ELR (cell line): ENCODE measurements at places on chromosomes 4 and X.

DNA sequence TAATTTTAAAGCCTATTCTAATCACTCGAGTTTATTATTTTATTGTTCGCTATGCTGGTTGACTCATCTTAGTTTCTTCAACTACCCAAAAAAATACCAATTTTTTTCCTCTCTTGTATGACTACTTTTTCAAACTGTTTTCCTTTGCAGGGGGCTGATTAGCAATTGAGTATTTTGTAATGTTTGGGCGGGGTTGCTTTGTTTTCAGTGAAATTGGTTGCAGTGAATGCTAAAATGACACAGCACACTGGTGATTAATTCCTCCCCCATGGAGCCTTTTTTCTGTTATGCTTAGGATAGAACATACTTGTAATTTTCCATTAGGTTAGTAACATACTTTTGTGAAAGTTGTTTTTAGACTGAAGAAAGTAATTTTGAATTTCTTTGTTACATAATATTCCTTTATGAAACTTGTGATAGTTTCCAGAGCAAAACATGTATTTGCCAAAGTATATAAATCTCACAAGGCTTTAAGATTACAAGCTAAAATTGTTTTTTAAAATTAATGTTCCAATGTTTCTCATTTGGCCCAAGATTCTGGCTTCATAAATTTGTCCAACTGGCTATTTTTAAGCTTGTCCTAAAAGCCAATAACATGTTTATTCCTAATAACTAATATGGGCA lies 120.4 kb downstream of the CHIC1 start:
- peak; percentile 4 for DNase-seq

GRCh38 chrX:55006827-55007621 lies 6.9 kb downstream of the APEX2 start:
- DNase-seq, result no peak

DNA sequence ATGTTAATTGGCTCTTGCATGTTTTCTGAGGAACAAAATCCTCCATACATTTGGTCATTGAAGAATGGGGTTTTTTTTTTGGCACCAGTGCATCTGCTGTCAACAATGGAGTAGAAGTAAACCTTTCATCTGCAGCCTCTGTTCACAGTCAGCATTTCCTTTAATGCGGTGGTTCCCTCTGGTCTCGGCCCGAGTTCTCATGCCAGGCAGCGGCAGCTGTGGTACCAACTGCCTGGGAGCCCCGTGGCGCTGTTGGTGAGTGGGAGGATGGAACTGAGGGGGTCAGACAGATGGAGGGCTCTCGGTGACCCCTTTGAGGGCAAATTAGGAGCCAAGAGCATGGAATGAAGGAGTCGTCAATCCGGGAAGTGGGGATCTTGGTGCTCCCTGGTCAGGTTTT lies 114.7 kb downstream of the AFF1 start:
- DNase-seq, result no peak

GRCh38 chrX:39728025-39728424 lies 369.7 kb downstream of the BCOR start:
- no peak for DNase-seq

GRCh38 chrX:133134282-133134681 lies 37.4 kb upstream of the USP26 start:
- DNase-seq, result no peak

DNA sequence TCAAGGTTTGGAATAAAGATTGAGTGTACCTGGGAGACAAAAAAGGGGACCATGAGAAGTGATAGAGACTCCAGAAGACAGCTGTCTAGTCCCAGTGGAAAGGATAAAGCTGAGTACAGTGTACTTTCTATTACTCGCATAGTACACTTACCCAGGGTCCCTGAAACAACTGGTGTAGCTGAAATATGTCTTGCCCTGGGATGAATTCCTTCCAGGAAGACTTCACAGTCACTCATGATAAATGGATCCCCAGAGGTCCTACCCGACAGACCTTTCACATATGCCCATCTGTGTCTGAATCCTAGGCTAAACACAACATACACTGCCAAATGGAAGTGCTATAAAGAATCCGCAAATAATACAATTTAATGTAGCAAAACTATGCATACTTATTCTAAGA lies 48.2 kb upstream of the SPANXN1 start:
- DNase-seq, result no peak
